ENCODE measurements at places on chromosomes 3 and 15.

DNA sequence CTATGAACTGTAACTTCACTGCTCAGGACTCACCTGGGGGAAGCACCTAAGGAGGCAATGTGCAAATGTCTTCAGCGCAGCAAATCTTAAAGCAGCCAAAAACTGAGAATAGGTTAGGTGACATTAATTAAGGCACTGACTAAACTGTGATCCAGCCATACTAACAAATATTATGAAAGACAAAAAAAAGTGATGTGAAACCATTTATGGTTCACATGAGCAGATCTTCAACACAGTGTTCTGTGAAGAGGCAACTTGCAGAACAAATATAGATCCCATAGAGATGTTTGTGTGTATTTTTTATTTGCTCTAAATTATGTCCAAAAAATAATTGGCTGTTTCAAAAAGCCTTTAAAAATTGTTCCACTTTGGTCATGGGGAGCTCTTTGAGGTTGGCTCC lies 24.1 kb upstream of the MITF start:
- DNase-seq, result no peak

DNA sequence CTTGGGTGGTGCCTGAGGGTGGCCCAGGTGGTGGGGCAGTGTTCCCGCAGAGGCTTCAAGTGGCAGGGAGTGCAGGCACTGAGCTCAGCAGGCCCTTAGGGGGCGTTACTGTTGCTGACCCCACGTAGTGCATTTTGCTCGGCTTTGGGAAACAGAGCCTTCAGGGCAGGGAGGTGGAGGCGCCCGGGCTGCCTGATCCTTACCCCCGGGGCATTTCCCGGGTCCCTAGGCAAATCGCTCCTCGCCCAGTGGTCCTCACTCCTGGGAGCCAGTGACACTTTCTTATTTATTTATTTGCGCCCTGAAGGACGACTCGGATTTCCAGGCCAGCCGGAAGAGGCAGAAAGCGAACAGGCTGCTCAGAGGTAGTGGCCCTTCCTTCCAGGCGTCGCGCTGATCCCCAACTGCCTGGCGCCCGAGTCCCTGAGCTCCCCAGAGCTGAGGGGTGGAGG lies 10.1 kb upstream of the FOXB1 start:
- no peak for DNase-seq

GRCh38 chr3:120516136-120516535 lies 65.3 kb upstream of the FSTL1 start:
- no peak for DNase-seq

DNA sequence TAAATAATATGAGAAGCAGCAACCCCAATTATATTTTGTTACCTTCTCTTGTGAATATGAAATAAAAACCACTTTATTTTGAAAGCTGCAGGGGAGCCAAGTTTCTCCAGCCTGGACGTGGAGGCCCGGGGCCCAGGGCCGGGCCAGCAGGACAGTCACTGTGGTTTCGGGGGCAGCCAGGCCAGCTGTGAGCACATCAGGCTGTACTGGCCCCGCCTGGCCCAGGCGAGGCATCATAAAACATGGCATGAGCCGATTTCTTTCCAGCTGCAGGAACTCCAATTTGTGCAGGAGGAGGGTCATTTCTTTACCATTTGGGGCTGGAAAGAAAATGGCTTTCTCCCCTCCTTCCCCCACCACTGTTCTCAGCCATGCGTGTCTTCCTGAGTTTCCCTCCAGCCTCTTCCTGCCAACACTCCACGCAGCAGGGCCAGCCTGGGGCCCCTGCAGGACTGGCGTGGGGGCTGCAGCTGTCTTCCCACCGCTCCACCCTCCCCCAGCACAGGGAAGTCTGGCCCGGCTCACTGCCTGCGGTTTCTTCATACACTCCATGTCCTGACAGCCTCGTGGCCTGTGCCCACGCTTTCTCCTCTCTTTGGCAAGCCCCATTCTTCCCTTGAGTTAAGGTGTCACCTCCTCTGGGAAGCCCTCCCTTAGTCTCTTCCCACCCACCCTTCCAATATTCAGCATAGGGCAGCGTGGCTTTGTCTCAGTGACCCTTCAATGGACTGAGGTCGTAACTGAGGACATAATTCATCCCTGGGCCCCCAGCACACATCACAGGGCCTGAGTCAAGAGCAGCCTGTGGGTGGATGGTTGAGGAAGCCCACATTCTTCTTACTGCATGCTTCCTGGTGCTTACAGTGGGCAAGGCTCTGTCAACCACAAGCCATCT lies 135.8 kb downstream of the CHSY1 start:
- no peak for DNase-seq

DNA sequence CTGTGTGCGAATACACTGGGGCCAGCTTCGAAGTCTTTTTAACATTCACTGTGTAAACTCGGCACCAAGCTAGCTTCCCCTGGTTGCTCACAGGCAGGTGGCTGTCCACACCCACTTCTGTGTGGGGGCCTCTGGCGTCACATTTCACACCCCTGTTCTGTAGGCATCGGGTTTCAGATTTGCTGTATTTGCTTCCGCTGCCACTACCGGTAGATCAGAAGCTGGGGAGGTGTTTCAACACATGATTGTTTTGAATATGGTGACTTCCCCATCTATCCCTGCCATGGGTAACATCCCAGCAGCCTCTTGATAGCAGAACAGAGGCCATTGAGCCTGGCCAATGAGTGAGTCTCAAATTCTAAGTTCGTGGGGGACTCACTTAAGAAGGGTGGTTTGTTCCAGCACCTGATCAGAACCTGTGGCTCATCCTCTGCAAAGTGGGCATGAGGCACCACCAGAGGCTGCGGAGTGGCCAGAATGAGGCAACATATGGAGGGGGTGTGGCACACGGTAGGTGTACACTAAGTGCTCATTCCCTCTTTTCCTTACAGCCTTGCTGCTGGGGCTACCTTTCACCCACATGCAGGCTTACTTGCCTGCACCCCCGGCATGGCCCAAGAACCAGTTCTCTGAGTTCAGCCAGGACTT lies 61.5 kb downstream of the IQSEC1 start:
- no peak for DNase-seq

DNA sequence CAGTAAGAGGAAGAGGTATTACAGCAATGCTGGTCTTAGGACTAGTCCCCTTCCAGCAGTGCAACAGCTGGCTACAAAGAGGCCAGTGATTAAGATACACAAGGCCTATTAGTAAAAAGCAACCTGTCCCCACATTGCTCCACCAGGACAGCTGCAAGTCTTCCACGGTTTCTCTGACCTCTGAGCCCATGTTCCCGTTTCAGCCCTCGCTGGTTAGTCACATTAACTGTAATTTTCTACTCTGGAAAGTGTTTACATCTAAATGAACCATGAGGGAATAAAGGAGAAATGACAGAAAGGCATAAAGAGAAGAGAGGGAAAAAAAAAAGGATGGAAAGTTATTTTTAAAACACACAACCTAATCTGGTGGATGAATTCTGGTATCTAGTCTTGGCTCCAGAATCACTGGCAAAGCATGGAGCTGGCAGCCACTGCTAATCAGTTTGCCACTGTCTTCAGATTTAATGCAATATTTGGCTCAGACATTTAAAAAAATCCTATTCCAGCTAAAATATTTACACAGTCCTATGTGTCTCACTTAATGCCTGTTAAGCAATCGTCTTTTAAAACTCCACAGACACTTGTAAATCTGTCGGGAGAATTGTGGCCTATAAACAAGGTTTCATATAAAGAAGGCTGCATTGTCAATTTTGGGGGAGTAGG lies 154.9 kb downstream of the GREM1 start:
- no peak for DNase-seq

GRCh38 chr15:99424131-99424571 lies 141.6 kb upstream of the MEF2A start:
- no peak for DNase-seq

DNA sequence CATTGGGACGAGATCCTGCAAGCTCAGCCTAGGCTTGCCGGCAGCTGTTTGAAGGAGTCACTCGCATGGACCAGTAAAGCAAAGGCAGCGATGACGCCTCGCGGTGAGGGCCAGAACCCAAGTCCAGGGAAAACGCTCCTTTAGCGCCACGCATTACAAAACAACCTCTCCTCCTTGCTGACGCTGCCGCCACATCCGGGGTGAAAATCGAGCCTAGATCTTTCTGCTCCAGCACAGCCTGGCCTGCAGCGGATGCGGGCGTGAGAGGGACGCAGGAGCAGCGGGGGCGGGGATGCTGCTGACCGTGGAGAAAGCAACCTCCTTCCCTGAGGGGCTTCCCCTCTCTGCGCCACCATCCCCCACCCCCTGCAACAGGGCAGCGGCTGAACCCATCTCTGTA lies 46.7 kb downstream of the CASR start:
- no peak for DNase-seq

DNA sequence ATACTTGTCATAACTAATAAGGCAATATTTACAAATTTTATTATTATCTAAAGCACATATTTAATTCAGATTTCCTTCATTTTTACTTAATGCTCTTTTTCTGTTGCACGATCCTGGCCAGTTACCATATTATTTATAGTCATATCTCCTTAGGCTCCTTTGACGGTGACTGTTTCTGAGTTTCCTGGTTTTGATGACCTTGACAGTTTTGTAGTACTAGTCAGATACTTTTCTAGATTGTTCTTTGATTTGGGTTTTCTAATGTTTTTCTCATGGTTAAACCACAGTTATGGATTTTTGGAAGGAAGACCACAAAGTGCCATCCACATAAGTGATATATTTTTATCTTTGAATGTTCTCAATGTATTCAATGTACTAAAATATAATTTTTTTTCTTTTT lies 171.0 kb upstream of the NANOGP8 start:
- DNase-seq, result no peak

DNA sequence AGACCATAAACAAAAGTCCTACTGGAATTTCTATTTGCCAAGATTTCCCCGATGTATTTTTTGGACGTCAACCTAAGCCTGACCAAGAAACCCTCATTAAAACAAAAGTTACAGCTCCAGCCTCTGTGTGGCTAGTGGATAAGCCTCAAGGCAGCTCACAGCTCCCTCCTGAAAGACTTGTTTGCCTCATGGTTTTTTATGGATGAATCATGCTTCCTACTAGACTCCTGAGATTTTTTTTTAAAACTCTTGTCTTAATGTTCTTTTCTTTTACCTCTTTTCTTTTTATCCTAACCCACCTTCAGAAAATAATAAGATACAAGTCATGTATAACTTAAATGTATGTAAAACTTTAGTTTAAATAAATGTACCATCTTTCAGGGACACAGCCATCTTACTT lies 52.4 kb downstream of the SUCNR1 start:
- peak; percentile 26 for DNase-seq

GRCh38 chr3:64398476-64398875 lies 173.2 kb upstream of the PRICKLE2 start:
- no peak for DNase-seq

DNA sequence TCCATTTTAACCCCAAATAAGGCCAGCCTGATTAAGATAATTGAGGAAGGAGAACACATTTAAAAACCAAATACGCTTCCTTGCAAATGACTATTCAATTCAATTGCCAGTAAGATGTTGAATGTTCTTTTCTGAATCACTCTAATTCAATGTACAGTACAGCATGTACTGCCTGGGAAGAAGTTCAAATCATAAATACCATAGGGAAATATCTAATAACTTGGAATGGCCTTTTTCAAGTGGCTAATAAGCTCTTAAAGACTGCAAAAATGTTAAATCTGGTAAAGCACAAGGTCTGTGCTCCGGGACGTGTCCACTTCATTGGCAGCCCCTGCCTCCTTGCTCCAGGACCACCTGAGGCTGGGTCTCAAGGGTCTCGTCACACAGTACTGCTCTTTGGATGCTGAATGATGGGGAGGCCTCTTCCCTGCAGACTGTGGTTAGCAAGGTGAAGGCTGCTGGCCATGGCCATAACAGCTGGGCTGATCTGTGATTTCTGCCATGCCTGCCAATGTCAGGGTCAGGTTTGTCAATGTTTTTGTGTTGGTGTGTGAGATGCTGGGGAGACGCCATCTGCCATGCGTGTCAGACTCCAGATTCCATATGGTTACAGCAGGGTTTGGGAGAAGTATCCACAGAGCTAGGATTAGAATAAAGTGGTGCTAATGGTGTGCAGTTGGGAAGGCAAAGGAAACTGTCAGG lies 300.5 kb downstream of the ADAMTS17 start:
- DNase-seq, result no peak

GRCh38 chr15:54312528-54312927 lies 334.3 kb downstream of the UNC13C start:
- DNase-seq, result no peak

DNA sequence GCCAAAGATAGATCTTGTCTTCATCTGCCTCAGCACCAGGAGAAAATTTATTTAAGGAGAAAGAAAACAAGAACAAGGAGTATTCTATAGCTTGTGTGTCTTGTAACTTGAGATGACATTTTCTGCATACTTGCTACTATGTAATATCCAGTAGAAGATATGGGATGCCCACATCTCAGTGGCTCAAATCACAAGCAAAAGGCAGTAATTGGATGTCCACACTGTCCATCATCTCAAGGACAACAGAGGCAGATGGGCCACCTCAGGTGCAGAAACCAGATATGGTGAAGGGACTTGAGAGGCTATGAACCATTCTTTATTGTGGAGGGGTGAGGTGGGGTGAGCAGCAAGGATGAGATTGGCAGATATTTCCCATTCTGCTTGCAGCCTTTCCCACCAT lies 309.0 kb downstream of the GBE1 start:
- no peak for DNase-seq

GRCh38 chr3:178385280-178385952 lies 150.8 kb upstream of the KCNMB2 start:
- peak; percentile 24 for DNase-seq

DNA sequence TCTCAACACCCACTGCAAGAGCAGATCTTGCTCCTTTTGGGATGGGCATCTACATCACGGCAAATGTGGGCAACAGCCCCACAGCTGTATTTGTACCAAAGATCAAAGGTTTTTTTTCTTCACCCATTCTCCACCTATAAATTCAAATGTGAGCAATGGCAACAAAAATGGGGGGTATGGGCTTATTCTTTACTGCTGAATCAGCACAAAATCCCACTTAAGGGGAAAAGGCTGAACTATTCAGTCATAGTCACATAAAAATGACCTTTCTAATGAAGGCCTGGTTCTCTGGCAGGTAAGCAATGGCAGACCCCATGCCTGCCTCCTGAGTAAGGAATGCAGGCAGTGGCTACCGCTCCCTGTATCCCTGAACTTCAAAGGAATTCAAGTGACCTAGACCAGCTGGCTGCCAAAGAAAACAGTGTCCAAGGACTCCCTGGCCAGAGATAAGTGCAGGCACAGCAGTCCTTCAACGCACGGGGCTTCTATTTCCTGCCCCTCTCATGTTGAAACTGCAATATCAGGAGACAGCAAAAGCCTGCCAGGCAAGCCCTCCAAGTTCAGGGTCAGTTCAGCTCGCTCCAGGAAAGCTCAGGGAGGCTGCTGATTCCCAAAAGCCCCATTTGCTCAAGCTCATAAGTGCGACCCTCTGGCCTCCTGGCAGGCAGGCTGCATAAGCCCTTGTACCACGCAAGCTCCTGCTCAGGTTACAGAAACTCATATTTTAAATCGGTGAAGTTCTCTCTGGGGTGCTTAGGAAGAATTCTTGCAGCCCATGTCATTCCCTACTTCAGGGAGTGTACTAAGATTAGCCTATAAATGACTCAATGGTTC lies 134.1 kb downstream of the PDZRN3 start:
- no peak for DNase-seq

DNA sequence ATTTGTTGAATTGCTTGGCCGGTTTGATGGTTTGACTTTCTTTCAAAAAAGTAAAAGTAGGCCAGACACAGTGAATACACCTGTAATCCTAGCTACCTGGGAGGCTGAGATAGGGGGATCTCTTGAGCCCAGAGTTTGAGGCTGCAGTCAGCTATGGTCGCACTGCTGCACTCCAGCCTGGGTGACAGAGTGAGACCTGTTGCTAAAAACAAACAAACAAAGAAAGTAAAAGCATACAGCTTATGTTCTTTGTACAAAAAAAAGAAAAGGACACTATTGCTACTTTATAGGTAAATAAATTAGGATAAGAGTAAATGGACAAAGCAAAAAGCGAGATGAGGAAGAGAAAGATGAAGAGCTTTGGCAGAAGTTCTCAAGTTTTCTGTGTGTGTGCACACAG lies 13.9 kb upstream of the FEZF2 start:
- no peak for DNase-seq

Measured in LoVo (cell line).